Chondrocyte (in vitro differentiated cells): ENCODE measurements at places on chromosomes 1 and 21. TPM values are rescaled to one million over a fixed set of nuclear protein-coding genes. Genes with fewer than 3 reads are reported as not detected.

DNA sequence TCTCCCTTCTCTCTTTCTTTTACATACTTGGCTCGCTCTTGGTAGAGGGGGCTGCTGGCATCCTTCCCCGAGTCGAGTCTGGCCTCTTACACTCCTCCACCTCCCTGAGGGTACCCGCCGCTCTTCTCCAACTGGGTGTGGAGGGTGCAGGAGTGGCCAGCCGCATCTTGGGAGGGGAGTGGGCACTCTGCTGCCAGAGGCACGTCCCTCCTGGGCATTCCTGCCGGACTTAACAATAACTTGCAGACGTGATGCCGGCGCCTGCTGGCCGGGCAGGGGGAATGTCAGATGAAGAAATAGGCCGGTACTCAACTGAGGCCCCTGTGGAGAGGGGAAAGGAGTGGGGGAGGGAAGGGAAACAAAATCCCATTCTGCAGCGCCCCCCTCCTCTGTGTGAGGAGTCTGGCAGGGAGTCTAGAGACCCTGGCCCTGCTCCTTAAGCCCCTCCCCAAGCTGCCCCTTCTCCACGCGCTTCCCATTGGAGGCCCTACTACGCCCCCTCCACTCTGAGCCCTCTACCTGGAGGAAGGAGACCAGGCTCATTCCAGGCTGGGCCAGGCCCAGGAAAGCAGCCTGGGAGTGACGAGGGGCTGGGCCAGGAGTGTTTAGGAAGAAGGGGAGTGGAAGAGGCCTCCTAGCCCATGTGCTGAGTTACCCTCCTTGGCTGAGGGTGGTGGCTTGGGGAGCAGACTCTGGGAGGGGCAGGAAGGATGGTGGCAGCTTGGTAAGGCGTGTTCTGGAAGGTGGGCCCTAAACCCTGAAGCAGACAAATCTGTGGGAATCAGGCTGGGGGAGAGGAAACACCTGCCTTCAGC lies 1.8 kb downstream of the ATP2B4 start:
- H3K27me3 ChIP-seq: no peaks in the 10 kb centered on the region
- peak overlapping the region; percentile 94 for H3K4me3 ChIP-seq
- DNase-seq: peak; percentile 72

- peaks cover 12% of the 10 kb centered on the region for H3K4me1 ChIP-seq
- peaks cover 12% of the 10 kb centered on the region for H3K36me3 ChIP-seq
- H3K27ac ChIP-seq: no peak overlapping the region
- no peak overlapping the region for H3K4me3 ChIP-seq
Measured at GRCh38 chr1:83017701-83018100, 981.2 kb downstream of the TTLL7 start.

- H3K4me3 ChIP-seq: no peak overlapping the region
- no peaks in the 10 kb centered on the region for H3K36me3 ChIP-seq
- no peaks in the 10 kb centered on the region for H3K27me3 ChIP-seq
- H3K4me1 ChIP-seq: peaks cover 14% of the 10 kb centered on the region
- no peak overlapping the region for H3K27ac ChIP-seq
- no peak for DNase-seq
Measured at GRCh38 chr1:240496941-240497340, 115.0 kb downstream of the GREM2 start.

- peaks cover 11% of the 10 kb centered on the region for H3K27me3 ChIP-seq
- H3K36me3 ChIP-seq: peaks cover 7% of the 10 kb centered on the region
- DNase-seq: no peak
Measured at GRCh38 chr1:229087339-229087738, 183.6 kb upstream of the RAB4A start.

PEAR1 gene
- total RNA-seq: 1.4 to 13.7 TPM (median 9.9 TPM) in 3 replicates

DNA sequence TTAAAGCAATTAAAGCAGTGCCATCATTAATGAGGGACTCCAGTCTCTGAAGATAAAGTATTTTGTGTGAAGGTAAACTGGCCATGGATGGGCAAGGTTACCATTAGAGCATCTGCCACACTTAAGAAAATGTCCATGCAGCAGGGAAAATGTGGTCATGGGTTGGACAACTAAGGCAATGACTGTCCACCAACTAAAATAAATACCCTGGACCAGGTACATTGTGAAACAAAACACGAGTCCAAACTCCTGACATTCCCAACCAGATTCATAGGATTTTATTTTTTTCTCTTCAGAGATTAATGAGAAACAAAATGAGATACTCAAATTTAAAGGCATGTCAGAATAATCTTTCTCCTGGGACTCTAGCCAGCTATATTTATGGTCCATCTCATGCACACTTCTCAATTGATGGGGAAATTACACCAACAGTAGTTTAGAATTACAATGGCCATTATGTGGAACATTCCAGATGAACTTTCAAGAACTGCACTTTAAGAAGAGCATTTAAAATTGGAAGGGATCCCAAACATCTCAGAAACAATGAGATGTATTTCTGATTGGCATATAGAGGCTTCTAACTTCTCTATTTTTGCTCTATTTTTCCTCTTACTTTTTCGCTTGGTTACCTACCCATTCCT lies 8.1 kb downstream of the GBP7 start:
- peaks cover 2% of the 10 kb centered on the region for H3K27me3 ChIP-seq
- H3K4me1 ChIP-seq: no peaks in the 10 kb centered on the region
- DNase-seq: no peak
- H3K4me3 ChIP-seq: no peak overlapping the region

GRCh38 chr1:219123036-219123435 lies 50.6 kb upstream of the LYPLAL1 start:
- DNase-seq: no peak
- peaks cover 19% of the 10 kb centered on the region for H3K4me1 ChIP-seq
- no peak overlapping the region for H3K4me3 ChIP-seq
- H3K27me3 ChIP-seq: no peaks in the 10 kb centered on the region

GRCh38 chr1:3219005-3219790 lies 150.2 kb downstream of the PRDM16 start:
- peak overlapping the region; percentile 45 for H3K4me3 ChIP-seq
- no peak for DNase-seq
- H3K36me3 ChIP-seq: no peaks in the 10 kb centered on the region

DNA sequence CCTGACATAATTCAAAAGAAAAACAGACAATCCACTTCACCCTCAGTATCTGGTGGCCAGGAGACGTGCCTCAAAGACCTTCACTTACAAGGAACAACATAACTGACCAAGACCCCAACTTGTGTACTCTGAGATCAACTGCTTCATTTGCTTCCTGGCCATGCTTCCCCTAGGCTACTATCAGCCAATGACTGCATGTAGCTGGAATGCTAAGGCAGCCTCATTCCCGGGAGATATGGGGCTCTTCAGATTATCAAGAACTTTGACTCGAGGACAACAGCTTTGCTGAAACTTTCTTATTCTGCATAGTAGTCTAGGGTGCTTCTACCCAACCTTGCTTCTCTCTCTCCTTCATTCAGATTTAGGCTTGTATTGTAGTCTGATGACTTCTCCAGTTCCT lies 11.7 kb upstream of the UCK2 start:
- H3K27me3 ChIP-seq: peaks cover 1% of the 10 kb centered on the region
- peaks cover 5% of the 10 kb centered on the region for H3K4me1 ChIP-seq
- no peak for DNase-seq
- H3K4me3 ChIP-seq: no peak overlapping the region

DNA sequence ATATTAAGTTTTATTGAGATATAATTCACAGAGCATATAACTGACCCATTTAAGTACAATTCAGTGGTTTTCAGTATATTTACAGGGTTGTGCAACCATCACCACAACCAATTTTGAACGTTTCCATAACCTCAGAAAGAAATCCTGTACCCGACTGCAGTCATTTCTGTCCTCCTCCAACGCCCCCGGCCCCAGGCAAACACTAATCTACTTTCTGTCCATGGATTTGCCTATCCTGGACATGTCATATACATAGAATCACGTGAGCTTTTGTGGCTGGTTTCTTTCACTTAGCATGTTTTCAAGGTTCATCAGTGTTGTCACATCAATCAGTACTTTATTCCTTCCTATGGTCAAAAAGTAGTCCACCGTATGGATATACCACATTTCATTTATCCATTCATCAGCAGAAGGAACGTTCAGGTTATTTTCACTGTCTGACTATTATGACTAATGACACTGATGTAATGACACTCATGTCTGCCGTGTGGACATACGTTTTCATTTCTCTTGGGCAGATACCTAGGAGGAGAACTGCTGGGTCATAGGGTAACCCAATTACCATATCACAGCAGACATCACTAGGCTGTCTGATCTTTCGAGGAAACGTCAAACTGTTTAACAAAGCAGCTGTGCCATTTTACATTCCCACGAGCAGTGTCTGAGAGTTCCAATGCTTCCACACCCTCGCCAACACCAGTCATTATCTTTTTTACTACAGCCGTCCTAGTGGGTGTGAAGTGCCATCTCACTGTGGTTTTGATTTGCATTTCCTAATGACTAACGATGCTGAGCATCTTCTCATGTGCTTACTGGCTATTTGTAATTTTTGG lies 30.8 kb downstream of the MRPL37 start:
- peak; percentile 42 for DNase-seq
- no peak overlapping the region for H3K4me3 ChIP-seq
- peaks cover 3% of the 10 kb centered on the region for H3K36me3 ChIP-seq
- H3K4me1 ChIP-seq: peaks cover 38% of the 10 kb centered on the region

DNA sequence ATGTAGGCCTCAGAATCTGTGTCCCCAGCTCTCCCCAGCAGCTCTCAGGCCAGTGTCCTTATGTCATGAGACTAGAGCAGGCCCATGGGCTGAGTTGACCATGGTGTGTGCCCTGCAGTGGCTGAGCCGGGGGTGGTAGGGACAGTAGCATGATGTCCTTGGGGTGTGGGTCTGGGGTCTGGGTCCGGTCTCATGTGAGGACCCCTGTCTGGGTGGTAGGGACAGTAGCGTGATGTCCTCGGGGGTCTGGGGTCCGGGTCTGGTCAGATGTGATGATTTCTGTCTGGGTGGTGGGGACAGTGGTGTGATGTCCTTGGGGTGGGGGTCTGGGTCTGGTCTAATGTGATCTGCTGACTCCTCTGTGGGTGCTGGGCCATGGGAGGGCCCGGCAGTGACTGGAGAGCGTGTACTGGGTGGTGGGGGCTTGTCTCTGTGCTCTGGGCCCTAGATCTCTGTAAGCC lies 64.5 kb downstream of the OBSCN start:
- no peak for DNase-seq
- no peaks in the 10 kb centered on the region for H3K27me3 ChIP-seq
- no peak overlapping the region for H3K4me3 ChIP-seq
- peaks cover 8% of the 10 kb centered on the region for H3K4me1 ChIP-seq

DNA sequence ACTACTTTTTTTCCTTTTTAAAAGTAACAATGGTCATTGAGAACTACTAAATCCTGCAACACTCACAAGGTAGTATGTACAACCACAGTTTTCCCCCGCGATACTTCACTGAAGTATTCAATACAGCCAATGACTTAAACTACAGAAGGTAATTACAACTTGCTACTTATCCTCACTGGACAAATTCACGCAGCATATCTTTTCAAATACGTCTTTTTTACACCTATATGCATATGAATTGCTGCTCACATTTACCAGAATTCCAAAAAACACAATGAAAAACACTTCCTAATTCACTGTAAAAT lies 12.4 kb downstream of the NRIP1 start:
- no peaks in the 10 kb centered on the region for H3K36me3 ChIP-seq
- H3K4me1 ChIP-seq: peaks cover 31% of the 10 kb centered on the region
- no peak for DNase-seq
- H3K27ac ChIP-seq: no peak overlapping the region
- no peak overlapping the region for H3K4me3 ChIP-seq
- no peaks in the 10 kb centered on the region for H3K27me3 ChIP-seq

NTNG1 gene
- not detected in 3 replicates for total RNA-seq

DNA sequence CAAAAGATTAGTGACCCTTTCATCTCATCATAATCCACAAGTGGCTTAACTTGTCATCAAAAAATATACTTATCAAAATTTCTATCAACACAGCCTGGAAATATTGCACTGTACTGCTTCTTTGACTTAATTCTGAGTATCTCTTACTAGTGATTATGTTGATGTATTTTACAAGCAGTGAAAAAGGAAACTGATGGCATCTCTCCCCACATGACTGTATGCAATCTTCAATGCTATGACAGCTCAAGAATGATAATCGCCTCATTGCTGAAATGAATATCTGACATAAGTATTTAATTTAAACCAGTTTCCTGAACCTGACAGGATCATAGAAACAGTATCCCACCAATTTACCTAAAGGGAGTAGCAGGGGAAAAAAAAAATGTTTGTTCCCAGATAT lies 79.5 kb downstream of the DPYD start:
- no peaks in the 10 kb centered on the region for H3K36me3 ChIP-seq
- no peak overlapping the region for H3K4me3 ChIP-seq
- no peak for DNase-seq

GRCh38 chr1:187691439-187691838 lies 862.7 kb downstream of the PLA2G4A start:
- DNase-seq: no peak
- no peaks in the 10 kb centered on the region for H3K36me3 ChIP-seq
- H3K27me3 ChIP-seq: no peaks in the 10 kb centered on the region
- H3K4me3 ChIP-seq: no peak overlapping the region
- peaks cover 47% of the 10 kb centered on the region for H3K4me1 ChIP-seq

- H3K27ac ChIP-seq: no peak overlapping the region
- peaks cover 10% of the 10 kb centered on the region for H3K27me3 ChIP-seq
- no peaks in the 10 kb centered on the region for H3K36me3 ChIP-seq
- no peak overlapping the region for H3K4me3 ChIP-seq
Measured at GRCh38 chr1:17979815-17980214, 127.8 kb upstream of the IGSF21 start.

GRCh38 chr1:3167255-3167654 lies 98.3 kb downstream of the PRDM16 start:
- H3K4me1 ChIP-seq: peaks cover 15% of the 10 kb centered on the region
- no peaks in the 10 kb centered on the region for H3K36me3 ChIP-seq
- no peaks in the 10 kb centered on the region for H3K27me3 ChIP-seq

- no peaks in the 10 kb centered on the region for H3K36me3 ChIP-seq
- peaks cover 1% of the 10 kb centered on the region for H3K4me1 ChIP-seq
- DNase-seq: no peak
- H3K27ac ChIP-seq: no peak overlapping the region
- no peaks in the 10 kb centered on the region for H3K27me3 ChIP-seq
- no peak overlapping the region for H3K4me3 ChIP-seq
Measured at GRCh38 chr1:117664314-117664713, 58.5 kb downstream of the TENT5C start.

DNA sequence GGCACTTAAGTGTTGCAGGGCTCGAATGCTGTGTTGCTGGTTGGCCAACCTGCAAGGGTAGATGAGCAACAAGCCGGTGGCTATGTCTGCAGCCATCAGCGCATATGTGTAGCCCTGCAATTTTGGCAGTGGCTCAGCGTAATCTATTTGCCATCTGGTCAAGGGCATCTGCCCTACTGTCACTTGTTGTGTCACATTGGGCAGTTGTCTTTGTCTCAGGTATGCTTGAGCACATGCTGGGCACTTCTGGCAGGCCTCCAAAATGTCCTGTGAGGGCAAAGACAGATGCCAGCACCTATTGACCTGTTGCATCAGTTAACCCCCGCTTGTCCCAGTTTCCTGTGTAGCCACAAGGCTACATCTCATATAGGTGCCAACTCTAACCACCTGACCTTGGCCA lies 111.8 kb downstream of the GDAP2 start:
- H3K4me3 ChIP-seq: no peak overlapping the region
- no peak overlapping the region for H3K27ac ChIP-seq
- no peaks in the 10 kb centered on the region for H3K36me3 ChIP-seq
- no peak for DNase-seq
